ENCODE measurements at places on chromosomes 5 and 9.

- DNase-seq = peak; percentile 47
Observed at GRCh38 chr5:75566710-75567309, 44.4 kb upstream of the ANKDD1B start.

DNA sequence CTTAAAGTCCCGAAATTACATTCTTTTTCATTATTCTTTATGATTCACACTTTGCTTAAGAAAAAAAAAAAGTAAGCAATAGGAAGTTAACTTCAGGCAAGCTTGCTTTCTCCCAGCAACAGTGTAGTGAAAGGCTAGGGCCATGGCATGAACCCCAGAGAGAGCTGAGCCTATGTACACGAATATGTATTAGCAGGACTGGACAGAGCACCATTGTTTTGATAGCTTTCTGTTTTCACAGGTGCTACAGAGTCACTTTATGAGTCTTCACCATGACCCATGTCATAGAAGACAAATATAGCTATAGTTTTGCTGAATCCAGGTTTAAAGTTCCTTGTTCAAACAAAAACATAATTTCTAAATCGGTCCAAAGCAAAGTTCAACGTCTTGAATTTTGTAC is 199.2 kb downstream of the ADAMTSL1 start:
- no peak for DNase-seq

DNA sequence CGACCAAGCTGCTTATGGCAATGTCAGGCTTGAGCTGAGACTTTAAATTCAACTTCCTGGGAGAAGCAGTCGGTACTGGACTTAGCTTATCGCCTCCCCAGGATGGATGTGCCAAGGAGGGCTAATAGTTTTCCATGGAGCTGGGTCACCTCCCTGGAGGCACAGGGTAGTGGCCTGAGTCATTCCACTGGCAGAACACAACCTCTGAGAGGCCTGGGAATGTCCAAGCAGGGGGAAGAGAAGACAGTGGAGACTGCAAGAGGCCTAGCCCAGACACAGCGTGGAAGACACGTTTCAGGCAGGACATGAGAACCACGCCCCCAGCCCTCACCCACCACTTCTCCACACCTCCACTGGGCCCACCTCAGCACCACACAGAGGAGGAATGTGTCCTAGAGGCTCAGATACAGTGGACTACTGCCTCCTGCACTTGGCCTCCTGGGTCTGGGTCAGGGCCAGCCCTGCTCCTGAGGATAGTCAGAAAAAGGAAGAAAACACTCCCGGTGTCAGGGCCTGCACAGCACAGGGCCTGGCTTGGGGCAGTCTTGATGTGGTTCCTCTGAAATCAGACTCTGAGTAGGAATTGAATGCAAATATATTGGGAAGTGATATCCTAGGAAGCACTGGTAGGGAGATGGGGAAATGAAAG is 171.8 kb downstream of the FSTL4 start:
- no peak for DNase-seq

DNA sequence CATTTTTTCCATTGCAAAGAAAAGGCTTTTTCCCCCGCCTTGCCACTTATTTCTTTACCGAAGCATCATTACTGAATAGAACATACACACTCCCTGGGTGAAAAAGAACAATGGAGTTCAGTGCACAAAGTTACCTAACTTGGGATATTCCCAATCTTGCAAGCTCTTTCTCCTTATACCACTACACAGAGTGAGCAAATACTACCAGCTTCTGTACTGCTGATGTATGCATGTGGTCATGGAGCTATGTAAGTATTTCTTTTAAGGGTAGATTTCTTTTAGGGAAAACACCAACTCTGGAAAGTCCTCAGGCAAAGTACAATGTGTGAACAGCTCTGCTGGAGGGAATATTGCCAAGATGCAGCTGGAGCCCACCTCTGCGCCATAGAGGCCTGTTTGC is 81.1 kb downstream of the AOPEP start:
- no peak for DNase-seq

DNA sequence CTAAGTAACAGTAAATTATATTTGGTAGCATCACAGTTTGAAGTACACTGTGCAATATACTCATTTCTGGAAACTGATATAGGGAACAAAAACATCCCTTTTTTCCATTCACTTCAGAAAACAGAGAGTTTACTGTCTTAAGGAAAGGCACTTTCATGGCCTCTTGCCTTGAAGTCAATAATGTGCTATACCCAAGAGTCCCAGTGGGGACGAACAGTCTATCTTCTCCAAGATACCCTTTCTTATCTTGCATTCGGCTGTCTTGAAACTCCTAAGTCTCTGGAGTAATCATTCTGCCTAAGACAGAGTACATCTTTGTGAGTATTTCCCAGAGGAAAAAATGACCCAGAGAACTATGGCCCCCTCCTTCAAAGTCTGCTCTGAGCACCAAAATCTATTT is 107.1 kb downstream of the SLC1A3 start:
- DNase-seq = no peak

GRCh38 chr5:115962565-115963402 is 509 bp downstream of the LVRN start:
- DNase-seq = no peak

DNA sequence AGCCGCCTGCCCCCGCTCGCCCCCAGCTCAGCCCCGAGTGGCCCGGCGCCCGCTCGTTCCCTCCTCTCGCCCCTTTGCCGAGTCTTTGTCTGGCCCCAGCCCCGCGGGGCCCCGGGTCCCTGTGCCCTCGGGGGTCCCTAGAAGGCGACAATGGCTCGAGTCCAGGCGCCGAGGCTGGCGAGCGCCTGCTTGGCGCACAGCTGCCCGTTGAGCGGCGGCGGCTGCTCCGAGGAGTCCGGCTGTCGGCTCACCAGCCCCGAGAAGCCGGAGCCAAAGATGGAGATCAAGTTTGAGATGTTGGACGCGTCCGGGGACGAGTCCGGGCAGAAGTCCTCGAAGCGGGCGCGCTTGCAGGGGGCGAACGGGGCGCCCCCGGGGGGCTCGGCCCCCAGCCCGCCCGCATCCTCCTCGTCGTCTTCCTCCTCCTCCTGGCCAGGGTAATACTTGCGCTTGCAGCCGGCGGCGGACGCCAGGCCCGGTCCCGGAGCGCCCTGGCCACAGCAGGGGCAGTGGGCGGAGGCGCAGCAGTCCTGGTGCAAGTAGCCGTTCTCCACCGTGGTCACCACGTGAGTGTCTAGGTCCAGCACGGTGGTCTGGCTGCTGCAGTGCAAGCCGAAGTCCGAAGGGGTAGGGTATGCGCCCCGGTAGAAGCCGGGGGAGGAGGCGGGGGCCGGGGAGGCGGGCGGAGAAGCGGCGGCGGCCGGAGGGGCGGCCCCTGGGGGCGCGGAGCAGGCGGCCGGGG is 1.2 kb downstream of the IER5L start:
- peak; percentile 11 for DNase-seq

DNA sequence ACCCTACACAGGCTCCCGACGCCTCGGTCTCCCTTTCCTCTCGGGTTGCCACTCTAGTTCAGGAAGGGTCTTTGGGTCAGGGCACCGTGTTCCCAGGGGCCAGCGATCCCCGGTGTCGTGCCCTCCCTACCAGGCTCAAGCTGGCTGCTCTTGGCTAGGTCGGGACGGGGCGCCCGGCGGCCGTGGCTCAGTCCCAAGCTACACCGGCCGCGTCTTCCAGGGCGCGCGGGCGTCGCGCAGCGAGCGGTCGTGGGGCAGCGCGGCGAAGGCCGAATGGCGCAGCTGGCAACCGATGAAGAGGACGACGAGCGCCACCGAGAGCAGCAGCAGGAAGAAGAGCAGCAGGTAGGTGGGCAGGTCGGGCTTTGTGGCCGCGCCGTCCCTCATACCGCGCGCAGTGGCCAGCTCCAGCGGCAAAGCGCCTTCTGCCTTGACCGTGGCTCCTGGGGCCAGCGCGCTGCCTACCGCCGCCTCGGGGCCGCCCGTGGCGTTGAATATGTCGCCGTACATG is 892 bp downstream of the SMIM32 start:
- no peak for DNase-seq

GRCh38 chr9:135346438-135347050 is 133.0 kb upstream of the PPP1R26 start:
- DNase-seq = no peak

GRCh38 chr5:60377826-60378225 is 322.1 kb downstream of the DEPDC1B start:
- DNase-seq = no peak

DNA sequence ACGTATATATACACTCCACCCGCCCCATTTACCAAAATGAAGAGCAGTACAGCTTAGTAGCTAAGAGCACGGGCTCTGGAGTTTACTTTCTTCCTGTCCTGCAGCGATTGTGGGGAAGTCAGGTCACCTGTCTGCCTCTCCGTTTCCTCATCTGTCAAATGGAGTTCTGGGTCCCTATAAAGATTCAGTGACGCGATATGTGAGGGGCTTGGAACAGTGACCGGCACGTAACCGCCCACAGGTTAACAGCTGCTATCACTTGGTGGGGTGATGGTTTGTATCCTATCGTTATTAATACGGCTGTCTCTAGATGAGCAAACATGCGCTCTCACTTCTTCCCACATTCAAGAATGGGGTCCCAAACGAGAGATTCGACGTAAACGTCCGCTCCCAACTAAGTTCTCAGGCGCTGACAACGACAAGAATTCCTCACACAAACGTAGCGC is 426 bp downstream of the FAM114A2 start:
- no peak for DNase-seq

- DNase-seq = no peak
Observed at GRCh38 chr5:31867219-31867618, 228.3 kb downstream of the PDZD2 start.

DNA sequence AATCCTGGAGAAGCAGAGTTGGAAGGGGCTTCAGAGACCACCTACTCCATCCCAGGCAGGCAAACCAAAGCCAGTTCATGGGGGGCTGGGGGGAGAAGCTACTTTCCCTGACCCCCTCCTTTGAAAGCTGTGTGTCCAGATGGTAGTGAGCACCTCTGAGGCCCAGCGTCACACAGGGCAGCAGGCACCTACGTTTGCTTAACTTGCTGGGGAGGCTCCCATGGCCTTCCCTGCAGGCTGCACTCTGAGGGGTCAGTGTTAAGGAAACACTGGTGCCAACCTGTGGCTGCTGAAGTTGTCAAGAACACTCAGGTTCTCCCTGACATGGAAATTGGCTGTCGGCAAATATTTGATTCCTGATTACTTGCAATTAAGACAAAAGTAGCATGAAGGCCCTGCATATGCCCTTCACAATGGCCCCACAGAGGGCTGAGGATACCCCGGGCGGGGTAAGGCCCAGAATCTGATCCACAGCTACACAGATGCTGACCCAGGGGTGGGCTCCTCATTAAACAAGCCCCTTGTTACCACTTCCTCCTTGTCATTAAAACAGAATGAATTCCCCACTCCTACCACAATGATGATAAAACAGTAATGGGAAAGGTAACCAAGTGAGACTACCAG is 208.5 kb downstream of the FSTL4 start:
- DNase-seq = no peak

DNA sequence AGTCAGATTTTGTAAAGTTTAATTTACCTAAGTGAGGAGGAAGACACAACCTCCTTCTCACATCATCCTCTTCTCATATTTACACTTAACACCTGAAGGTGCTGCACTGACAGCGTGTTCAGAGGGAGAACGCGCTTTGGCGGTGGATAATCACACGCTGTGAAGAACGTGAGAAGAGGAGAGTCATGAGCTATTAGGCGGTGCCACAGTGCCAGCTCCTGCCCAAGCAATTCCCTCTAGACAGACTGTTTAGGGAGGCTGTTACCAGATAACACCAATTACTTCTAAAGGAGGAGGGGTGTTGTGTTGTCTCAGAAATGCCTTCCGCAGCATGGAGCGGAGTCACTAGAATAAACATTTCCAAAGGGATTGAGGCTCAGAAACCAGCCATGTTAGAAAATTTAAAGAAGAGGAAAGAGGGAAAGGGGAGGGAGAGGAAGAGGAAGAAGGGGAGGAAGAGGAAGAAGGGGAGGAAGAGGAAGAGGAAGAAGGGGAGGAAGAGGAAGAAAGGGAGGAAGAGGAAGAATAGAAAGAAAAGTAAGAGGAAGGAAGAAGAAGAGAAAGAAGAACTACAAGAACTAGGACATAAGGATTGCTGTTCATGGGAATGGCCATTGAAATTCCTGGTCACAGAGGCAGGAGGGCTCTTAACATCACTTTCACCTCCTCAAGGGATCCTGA is 37.3 kb upstream of the WWC1 start:
- no peak for DNase-seq

DNA sequence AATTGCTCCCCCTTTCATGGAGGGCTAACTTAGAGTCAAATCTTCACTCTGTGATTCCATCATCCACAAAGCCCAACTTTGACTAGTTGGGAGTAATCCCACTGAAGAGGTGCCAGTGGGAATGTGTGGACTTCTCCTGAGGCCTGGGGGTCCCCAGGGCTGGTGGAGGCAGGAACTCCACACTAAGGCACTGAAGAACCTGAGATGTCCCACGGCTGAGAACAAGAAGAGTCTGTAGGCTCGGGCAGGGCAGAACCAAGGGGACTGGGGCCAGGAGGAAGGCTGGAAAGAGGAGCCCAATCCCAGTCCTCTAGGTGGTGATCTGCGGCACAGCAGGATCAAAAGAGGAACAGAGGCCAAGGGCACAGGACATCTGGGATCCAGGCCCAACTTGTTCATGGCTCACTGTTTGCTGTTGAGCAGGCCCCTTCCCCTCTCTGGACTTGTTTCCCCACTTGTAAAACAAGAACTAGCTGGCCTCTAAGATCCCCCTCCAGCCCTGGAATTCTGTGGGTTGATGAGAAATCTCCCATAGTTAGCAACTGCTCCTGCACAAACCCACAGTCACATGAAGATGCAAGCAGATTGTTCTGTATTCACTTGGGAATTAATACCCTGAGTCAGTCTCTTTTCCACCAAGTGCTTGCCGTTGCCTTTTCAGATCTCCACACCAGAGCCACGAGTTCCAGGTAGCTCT is 32.7 kb upstream of the ALDH1B1 start:
- DNase-seq = no peak
